GF-D8 (cell line): ENCODE measurements at places on chromosomes 4 and X.

DNA sequence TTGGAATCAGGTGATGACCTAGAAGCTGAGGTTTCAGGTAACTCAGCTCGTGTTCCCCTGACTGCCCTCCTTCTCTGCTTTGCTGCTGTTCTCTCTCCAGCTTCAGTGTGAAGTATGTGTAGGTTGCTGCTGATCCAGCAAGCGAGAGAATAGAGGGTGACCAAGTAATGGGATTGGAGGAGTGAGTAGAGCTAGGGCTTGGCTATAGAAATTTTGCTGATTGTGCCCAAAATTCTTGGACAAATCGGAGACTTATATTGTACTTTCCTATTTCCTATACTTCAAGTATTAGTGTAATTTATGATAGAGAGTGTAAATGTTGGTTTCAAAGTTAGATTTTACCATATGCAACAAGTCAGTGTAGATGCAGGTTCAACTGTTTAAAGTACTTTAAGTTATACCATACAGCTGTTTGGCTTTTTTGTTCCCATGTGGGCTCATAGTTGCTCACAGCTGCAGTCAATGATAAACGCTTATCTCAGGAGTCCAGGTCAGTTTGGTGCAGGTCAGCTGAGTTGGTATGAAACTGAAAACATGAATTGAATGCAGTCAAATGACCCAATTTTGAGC lies 48.0 kb downstream of the RAPGEF2 start:
- no peak for DNase-seq

GRCh38 chr4:77466430-77466829 lies 139.2 kb upstream of the CXCL13 start:
- no peak for DNase-seq

DNA sequence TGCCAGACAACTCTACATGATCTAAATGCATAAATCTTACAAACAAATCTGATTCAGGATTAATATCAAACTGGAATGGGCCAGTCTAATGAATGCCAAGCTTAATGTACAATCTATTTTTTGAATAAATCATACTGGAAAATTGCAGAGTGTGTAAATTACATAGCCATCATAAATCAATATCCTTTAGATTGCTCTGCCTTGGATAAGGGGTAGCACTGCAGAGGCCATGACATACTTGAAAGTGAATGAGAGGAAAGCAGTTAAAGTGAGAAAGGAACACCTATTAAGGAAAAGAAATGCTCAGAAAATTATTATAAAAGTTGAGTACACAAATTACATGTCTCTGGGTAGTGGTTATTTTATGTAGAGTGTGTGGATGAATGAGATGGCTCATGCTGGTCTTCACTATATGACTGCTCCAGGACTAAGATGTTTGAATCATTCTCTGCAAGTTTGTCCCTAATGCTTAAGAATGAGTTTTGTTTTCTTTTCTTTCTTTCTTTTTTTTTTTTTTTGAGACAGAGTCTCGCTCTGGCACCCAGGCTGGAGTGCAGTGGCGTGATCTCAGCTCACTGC lies 100.2 kb downstream of the ADGRL3 start:
- no peak for DNase-seq

DNA sequence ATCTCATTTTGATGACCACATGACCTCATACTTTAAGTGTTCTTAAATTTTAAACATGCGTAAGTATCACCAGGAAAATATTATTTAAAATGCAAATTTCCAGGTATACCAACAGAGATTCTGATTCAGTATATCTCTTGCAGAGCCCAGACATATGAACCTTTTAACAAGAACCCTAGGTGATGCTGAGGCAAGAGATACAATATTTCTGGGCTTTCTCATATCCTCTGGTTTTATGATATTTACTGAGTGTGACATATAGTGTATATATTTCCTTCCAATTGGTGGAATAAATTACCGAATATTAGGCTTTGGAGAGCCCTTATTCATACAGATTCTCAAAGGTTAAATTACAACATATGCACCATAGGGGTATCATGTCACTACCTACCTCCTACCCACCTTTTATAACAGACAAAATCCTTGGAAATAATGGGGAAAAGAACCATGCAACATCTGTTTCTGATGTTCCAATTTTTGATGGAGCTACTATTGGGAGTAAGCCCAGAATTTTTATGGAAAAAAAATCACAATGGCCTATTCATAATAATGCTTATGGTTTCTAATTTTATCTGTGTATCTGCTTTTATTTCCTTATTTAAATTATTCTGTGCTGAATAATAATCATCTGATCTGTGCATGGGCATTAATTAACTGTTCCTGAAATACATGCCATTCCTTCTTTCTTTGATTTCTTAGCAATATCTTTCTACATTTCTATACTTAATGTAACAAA lies 27.1 kb downstream of the KCTD8 start:
- no peak for DNase-seq

GRCh38 chr4:124279741-124280140 lies 432.8 kb downstream of the ANKRD50 start:
- DNase-seq, result no peak

GRCh38 chrX:154840856-154841255 lies 6.4 kb upstream of the SMIM9 start:
- peak; percentile 41 for DNase-seq

- no peak for DNase-seq
Measured at GRCh38 chr4:179521952-179522351, 2079.7 kb upstream of the AGA start.

GRCh38 chrX:43976205-43976604 lies 3.0 kb upstream of the NDP start:
- DNase-seq, result no peak

DNA sequence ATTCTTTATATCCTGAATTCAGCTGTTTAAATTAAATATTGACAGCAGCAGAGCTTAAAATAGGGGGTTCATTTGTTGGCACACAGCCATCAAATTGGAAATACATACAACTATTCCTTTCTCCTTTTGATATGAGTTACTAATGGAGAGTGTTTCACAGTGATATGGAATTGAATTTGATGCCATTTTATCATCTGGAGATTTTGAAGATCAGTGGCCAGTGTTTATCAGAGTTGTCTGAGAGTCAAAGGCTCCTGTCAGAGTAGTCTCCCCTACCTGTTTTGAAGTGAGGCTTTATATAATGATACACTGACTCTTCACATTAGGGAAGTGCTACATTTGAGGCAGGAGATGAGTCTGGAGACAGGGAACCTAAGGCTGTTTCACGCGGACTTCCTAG lies 1286.3 kb downstream of the TECRL start:
- DNase-seq, result no peak

DNA sequence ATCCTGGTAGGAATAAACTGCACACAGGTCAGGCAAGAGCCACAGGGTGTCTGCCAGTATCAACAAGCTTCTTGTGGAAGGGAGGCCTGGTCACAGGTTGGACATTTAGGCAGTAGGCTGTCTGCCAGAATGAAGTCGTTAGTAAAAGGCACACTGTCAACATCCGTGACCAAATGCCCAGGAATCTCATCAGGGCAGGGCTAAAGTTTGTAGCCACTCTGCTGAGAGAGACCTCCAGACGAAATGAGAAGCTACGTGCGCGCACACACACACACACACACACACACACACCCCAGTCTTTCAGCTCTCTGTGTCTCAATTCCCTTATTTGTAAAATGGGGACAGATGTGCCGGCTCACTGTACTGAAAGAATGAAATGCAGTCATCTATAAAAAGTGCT lies 408.7 kb upstream of the ZFP42 start:
- DNase-seq, result no peak

DNA sequence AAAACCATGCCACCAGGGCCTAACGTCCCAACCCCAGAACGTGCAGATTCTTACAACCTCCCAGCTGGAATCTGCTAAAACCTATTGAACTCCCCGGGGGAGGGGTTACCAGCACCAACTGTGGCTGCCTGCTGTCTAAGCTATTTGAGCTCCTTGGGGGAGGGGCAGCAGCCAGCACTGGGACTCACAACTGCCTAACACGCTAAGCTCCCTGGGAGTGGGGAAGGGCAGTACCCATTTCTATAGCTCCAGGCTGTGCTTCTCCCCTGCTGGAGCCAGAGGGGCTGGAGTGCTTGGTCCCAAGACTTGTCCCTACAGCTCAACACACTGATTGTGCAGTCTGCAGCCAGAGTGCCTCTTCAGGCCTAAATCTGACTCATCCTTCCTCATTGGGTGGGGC lies 459.8 kb upstream of the FGF16 start:
- no peak for DNase-seq

DNA sequence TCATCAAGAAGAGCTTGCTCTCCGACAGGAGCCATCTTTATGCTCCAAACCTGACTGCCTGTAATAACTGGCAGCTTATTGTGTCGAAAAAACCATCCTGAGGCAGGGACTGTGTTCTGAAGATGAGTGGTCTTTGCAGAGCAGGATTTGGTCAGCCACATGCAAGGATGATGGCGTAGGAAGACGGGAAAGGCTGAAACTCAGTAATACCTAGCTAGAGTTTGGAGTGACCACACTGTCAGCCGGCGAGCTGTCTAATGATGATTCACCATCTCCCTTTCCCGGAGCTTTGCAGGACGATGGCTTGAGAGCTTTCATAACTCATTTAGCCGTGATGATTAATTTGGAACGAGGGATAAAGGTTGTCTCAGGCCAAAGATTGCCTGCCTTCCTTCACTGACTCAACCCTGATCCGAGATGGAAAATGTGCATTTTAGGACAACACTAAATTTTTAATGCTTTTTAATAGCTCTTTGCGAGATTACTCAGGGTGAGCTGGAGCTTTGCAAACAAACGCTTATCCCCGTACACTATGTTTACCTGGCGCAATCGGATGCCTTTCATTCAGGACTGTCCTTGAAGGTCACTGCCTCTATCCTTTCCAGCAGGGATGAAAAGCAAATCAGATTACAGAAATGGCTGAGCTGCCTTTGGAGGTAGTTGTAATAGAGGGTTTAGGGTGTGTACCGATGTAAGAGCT lies 288.5 kb downstream of the ASMT start:
- DNase-seq, result no peak

GRCh38 chr4:142861351-142861750 lies 15.2 kb upstream of the INPP4B start:
- DNase-seq, result no peak

- no peak for DNase-seq
Measured at GRCh38 chrX:153571534-153571908, 27.4 kb downstream of the CCNQ start.

- DNase-seq, result no peak
Measured at GRCh38 chrX:119784747-119785446, 6.5 kb downstream of the RPL39 start.
